Effector memory CD8-positive, alpha-beta T cell (primary cell): ENCODE measurements at places on chromosomes 7 and 10.

GRCh38 chr10:71483885-71484751, 87.4 kb downstream of the CDH23 start:
- H3K27ac ChIP-seq, result no peak overlapping the region
- H3K36me3 ChIP-seq, result no peaks in the 10 kb centered on the region
- H3K4me1 ChIP-seq, result no peaks in the 10 kb centered on the region
- DNase-seq, result no peak
- H3K27me3 ChIP-seq, result peaks cover 29% of the 10 kb centered on the region

GRCh38 chr7:106001886-106002285, 38.8 kb downstream of the CDHR3 start:
- H3K27me3 ChIP-seq, result no peaks in the 10 kb centered on the region
- peaks cover 4% of the 10 kb centered on the region for H3K4me1 ChIP-seq
- H3K27ac ChIP-seq, result no peak overlapping the region
- no peaks in the 10 kb centered on the region for H3K36me3 ChIP-seq
- DNase-seq, result no peak

- H3K27me3 ChIP-seq, result no peaks in the 10 kb centered on the region
- no peak overlapping the region for H3K27ac ChIP-seq
- H3K36me3 ChIP-seq, result no peaks in the 10 kb centered on the region
- no peak for DNase-seq
These were observed 49.8 kb upstream of the RAPGEF5 start for GRCh38 chr7:22406715-22407114.

DNA sequence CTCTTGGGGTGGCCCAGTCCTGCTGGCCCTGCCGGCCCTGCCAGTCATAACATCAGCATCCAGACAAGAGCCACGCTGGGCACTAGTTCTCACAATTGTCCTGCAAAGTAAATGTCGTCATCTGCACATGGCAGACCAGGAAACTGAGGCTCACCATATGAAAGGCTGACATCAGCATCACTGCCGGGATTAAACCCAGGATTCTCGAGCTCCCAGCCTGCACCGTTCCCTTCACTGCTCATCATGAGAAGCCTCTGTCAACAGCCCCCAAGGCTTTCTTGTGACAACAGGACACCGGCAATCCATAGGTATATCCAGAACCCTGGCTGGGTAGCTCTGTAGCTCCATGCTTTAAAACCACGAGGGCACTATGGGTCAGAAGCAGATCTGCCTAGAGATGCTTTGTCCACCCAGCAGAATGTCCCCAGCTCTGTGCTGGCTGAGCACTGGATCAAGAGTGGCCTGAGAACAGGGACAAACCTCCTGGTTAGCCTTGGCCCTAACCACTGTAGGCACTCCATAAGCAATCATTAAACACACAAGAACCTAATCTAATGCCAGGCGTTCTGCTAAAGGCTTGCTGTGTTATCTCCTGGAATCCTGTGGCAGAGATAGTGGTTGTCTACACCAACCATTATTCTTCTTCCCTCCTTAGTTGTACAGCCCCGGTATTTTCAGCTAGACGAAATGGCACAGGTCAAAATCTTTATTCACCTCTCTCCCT, 41.2 kb upstream of the C10orf71 start:
- H3K27me3 ChIP-seq, result no peaks in the 10 kb centered on the region
- H3K4me3 ChIP-seq, result no peak overlapping the region
- H3K27ac ChIP-seq, result no peak overlapping the region
- H3K4me1 ChIP-seq, result no peaks in the 10 kb centered on the region
- DNase-seq, result no peak

DNA sequence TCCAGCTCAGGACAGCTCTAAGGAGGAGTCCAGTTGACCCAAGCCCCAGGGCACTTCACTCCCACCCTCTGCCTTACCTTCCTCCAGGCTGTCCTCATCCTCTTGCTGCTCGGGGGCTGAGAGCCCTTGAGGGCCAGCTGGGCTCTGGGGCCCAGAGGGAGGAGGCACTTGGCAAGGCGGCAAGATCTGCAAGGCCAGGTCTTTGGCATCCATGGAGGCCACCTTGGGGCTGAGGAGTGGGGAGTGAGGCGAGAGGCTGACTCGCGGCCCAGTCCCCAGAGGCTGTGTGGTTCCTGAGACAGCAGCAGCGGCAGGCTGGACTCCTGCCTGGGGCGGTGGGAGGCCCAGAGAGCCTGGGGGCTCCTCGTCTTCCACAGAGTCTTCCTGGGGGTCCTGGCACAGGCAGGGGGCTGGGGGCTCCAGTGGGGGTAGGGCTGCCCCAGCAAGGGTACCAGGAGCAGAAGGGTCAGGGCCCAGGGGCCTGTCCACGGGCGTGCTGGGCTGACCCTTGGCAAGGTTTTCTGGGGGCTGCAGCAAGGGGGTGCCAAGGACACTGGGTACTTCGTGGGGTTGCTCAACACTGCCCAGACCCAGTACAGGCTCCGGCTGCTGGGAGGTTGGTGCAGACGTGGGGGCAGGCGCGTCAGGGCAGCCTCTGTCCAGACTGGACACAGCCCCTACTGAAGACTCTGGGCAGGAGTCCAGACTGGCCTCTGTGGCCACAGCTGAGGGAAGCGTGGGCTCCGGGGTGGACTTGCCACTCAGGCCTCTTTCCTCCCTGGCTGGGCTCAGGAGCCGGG, 6.5 kb downstream of the NACAD start:
- H3K4me1 ChIP-seq, result no peaks in the 10 kb centered on the region
- no peaks in the 10 kb centered on the region for H3K27me3 ChIP-seq
- DNase-seq, result no peak
- H3K36me3 ChIP-seq, result peaks cover 5% of the 10 kb centered on the region

GRCh38 chr7:47379629-47380324, 202.1 kb downstream of the TNS3 start:
- DNase-seq, result no peak
- H3K4me1 ChIP-seq, result no peaks in the 10 kb centered on the region
- no peaks in the 10 kb centered on the region for H3K36me3 ChIP-seq

DNA sequence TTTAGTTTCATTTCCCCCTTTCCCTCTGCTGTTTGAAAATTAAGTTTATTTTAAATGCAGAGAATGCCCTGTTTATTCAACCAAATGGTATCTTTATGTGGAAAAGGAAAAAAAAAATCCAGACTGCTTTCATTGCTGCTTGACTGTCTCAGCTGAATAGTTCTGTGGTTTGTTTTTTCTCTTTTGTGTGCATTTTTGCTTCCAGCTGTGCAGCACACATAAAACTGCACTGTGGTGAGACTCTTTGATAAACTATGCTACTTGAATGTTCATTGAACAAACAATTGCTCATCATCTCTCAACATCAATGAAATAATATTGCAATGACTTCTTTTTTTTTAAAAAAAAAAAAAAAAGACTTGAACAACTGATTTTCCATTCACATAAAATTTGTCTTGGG, 78.6 kb upstream of the GLI3 start:
- no peak overlapping the region for H3K27ac ChIP-seq
- H3K4me3 ChIP-seq, result no peak overlapping the region
- H3K36me3 ChIP-seq, result peaks cover 4% of the 10 kb centered on the region
- H3K27me3 ChIP-seq, result no peaks in the 10 kb centered on the region

DNA sequence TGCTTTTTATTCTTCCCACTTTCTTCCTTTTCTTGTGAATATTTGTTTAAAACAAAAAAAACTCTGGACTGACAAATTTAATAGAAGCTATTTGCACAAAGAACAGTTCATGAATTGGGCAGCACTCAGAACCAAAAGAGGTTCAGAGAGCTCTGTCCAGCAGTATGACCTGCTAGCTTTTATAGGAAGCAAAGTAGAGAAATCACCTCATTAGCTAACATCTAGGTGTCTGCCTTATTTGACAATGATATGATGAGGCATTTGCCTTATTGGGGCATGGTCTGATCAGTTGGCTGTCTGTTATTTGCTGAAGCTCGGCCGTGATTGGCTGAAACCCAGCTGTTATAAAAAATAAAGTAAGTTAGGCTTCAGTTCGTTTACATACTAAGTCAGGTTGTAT, 819 bp upstream of the TRIM4 start:
- peak overlapping the region; percentile 97 for H3K27ac ChIP-seq
- no peak for DNase-seq
- peaks cover 5% of the 10 kb centered on the region for H3K27me3 ChIP-seq
- H3K4me3 ChIP-seq, result peak overlapping the region; percentile 95
- peaks cover 11% of the 10 kb centered on the region for H3K36me3 ChIP-seq
